Fibroblast of the aortic adventitia (primary cell): ENCODE measurements at places on chromosomes 13 and 19. TPM values are rescaled to one million over a fixed set of nuclear protein-coding genes. Genes with fewer than 3 reads are reported as not detected.

GRCh38 chr13:98112456-98112855, 30.4 kb upstream of the FARP1 start:
- no peak for DNase-seq

DNA sequence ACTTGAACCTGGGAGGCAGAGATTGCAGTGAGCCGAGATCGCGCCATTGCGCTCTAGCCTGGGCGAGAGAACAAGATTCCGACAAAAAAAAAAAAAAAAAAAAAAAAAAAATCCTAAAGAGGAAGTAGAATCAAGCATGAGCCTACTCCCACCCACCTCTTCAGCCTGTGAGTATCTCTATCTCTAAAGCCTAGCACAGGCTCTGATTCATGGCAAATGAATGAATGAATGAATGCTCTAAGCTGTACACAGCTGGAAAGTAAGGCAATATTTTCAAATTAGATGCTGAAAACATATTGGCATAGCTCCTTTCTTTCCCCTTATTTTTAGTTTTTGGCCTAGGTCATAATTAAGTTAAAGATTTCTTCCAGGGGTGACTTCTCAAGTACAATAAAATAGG, 35.7 kb upstream of the FAM216B start:
- DNase-seq = no peak

GRCh38 chr19:15015946-15016542, 33.2 kb upstream of the CASP14 start:
- no peak for DNase-seq

GRCh38 chr13:80037505-80037888, 303.4 kb downstream of the SPRY2 start:
- peak; percentile 81 for DNase-seq

- peak; percentile 29 for DNase-seq
These were observed at the start of gene IL27RA for GRCh38 chr19:14031719-14032480. TSS of gene IL27RA (plus strand) at chr19:14031762. CDS start at chr19:14031873, 111 bp downstream.

The RFX1 gene
- total RNA-seq = 3.4 and 3.6 TPM in 2 replicates

The FLT3LG gene
- 3.7 and 5.4 TPM in 2 replicates for total RNA-seq

DNA sequence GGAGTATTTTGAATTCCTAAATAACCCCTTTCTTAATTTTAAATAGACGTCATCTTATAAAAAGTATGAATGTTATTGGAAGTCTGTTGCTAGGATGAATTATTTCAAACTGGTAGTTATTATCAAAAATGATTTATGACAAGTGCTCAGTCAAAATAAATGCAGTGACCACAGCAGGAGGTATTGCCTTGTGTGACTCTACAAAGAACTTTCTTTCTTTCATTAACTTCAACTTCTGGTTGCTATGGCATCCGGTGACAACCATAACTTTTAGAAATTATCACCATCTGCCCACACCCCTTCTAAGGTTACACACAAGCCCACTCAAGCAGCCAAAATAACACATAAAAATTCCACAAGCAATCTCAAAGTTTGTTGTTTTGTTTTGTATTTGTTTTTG, 189.9 kb downstream of the DACH1 start:
- DNase-seq = no peak

The LACC1 gene
- 22.9 and 32.9 TPM in 2 replicates for total RNA-seq

DNA sequence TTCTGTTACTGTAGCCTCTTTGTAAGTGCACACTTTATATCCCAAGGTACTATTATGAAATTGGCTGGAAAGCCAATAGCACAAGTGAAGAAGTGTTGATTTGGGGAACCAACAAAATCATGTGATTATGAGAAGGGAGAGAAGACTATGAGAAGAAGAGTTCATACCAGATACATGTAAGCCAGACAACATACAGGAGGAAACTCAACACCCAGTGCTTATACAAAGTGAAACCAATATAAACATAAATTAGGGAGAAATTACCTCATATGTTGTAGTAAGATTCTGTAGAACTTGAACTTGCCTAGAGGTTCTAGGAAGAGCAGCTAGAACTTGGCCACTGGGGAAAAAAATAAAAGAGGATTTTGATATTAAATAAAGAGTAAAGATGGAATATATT, 17.4 kb downstream of the CPB2 start:
- no peak for DNase-seq
